ENCODE measurements at places on chromosomes 4 and X.

DNA sequence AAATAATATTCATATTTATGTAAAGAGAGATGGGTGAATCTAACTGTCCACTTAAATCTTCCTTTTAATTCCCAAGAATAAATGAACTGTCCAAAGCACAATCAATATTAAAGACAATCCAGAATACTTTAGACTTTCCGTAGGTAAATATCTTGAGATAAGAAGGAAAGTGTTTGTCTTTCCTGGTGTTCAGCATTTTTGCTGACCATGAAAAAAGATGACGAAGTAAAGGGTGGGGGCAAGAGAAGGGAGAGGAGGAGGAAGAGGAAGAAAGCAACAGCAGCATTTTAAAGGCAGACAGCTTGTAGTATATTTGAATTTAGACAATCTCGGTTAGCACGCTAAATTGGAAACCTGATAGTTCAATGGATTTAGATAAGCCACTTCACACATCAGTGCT is 498.2 kb downstream of the KCNIP4 start:
- no peak for DNase-seq

DNA sequence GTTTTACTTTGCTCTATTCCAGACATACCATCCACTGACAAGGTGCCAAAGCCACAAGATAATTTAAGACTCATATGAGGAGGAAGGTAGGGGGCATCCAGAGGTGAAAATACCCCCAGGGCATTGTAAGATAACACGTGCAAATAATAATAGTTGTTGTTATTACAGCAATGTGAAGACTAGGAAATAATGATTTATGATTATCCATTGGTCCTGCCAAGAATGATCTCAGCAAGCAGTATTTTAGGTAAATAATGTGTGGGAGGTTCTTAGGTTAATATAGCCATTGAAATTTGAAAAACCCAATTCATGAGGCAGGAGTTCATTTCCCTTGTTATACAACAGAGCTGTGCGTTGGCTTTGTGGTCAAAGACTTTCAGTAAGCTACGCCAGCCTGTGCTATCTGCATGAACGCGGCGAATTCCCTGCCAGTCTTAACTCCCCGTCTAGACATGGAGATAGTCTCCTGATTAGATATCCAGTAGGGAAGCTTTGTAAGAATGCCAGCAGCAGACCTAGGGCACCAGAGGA is 47.2 kb upstream of the MXRA5 start:
- DNase-seq, result no peak

- DNase-seq, result no peak
Observed at GRCh38 chr4:153560908-153561307, 94.7 kb downstream of the TMEM131L start.

DNA sequence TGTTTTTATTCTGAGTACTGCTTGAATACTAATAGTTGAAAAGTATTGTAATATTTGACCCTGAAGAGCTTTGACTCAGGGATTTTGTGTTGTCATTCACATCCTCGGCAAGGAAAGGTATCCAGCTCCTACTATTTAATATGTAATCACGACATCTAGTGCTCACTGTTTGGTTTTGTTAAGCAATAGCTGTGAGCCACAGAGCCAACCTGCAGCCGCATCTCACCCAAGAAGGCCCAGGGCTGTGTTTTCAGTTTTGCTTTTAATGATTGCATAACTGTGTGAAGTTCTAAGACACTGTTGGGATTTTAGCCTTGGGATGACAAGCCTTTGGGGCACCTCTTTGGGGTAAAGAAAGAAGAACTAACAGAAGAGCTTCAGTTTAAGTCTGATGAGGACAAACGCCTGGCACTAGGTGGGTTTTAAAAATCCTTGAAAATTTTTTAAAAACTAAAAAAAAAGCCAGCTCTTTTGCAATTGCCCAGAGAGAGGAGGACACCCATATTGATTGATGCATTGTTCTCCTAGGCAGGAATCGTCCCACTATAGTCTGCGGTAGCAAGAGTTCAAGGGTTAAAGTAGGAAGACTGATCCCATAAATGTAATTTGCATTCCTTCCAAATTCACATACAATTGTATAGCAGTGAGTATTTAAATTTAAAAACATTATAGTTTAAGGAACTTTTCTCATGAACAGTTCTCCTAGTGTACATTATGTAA is 157.8 kb downstream of the RELL1 start:
- no peak for DNase-seq

- DNase-seq, result no peak
Observed at GRCh38 chr4:84167093-84167492, 332.0 kb downstream of the NKX6-1 start.

GRCh38 chrX:72492499-72492898 is 80.1 kb downstream of the HDAC8 start:
- no peak for DNase-seq

- no peak for DNase-seq
Observed at GRCh38 chrX:87941841-87942240, 424.2 kb downstream of the KLHL4 start.

- no peak for DNase-seq
Observed at GRCh38 chr4:107843391-107843790, 18.7 kb downstream of the SGMS2 start.

DNA sequence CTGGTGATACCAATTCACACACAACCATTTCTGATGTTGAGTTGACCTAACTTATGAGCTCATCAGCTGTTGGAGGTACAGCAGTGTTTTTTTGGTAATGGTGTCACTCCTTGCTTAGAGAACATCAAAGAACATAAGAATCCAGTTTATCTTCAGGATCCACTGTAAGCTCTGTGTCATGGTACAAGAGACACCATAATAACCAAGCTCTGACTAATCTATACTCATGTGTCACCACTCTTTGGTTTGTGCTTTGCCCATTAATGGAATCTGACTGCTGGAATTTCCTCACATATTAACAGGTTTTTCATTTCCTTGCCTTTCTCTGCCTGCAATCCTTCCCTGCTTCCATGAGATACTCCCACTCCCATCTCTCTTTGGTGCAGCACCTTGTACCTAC is 735.1 kb upstream of the LCORL start:
- no peak for DNase-seq

GRCh38 chr4:72446353-72447055 is 122.5 kb downstream of the ADAMTS3 start:
- DNase-seq, result no peak

DNA sequence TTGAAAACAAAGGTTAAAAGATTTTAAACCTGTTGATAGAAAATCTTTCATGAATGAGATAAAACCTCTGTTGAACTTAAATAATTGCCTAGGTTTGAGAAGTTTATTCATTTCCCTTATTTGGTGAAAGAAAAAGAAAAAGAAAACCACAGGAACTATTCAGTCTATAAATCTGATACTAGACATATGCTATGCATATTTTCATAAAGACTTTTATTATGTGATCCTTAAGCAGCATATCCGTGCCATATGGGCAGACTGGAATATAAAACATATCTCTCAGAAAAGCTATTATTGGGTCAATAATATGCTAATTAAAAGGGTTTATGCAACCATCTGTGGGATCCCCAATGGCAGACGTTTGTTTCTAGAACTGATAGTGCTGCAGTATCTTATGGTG is 178.7 kb downstream of the RASL11B start:
- no peak for DNase-seq

DNA sequence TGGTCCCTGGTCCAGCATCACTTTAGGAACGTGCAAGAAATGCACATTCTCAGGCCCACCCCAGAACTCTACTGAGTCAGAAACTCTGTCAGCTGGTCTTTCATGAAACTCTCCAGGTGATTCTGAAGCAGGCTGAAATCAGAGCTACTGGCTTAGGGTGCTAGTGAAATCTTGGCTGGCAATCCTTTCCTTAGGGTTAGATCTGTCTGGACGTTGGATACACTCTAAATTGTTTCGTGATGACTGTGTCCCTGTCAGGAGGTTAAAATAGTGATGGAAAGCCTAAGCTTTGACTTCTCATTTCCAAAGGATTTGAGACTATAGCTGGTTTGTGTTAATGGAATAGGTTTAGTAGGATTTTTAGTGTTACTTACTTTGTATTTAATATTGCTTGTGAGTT is 99.1 kb downstream of the ARHGAP10 start:
- no peak for DNase-seq

- DNase-seq, result no peak
Observed at GRCh38 chrX:150753357-150753756, 60.2 kb downstream of the MTMR1 start.

DNA sequence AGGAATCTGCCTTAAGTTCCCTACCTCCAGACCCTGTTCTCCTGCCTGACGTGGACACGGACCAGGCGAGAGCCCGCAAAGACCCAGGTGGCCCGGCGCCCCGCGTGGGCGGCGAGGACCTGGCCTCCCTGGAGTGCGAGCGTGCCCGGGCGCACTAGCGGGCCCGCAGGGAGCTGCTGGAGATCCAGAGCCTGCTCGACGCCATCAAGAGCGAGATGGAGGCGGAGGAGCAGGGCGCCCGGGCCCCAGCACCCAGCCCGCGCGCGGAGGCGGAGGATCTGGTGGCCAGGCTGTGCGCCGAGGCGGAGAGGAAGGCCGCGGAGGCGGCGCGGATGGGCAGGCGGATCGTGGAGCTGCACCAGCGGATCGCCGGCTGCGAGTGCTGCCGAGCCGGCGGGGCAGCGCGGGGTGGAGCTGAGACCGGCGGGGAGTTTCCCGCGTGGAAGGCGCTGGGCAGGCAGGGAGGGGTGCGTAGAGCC is 18.2 kb downstream of the MRFAP1 start:
- DNase-seq, result no peak

GRCh38 chrX:111830571-111830970 is 45.4 kb upstream of the TRPC5OS start:
- DNase-seq, result no peak

- DNase-seq, result no peak
Observed at GRCh38 chrX:72306085-72306801, 529 bp upstream of the CITED1 start.

DNA sequence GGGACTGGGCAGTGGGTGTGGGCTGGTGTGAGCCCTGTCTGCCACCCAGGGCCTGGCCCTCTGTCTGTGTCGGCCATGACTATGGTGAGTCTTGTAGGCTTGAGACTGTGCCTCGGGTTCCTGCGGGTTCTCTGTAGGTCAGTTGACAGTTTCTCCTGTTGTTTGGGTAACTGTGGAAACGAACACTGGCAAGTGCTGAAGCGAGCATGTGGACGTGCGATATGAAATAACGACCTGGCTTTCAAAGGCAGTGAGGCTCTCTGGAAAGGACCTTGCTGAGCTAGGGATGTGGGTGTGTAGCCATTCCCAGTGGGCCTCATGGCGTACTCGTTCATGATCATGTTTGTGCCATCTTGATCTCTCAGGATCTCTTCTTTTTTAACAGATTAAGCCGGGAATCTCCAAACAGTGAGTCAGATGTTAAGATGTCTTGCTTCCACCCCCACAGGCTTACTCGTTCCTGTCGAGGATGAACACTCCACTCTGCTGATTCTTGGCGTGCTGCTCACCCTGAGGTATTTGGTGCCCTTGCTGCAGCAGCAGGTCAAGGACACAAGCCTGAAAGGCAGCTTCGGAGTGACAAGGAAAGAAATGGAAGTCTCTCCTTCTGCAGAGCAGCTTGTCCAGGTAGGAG is 41.3 kb downstream of the HTT start:
- DNase-seq, result no peak

DNA sequence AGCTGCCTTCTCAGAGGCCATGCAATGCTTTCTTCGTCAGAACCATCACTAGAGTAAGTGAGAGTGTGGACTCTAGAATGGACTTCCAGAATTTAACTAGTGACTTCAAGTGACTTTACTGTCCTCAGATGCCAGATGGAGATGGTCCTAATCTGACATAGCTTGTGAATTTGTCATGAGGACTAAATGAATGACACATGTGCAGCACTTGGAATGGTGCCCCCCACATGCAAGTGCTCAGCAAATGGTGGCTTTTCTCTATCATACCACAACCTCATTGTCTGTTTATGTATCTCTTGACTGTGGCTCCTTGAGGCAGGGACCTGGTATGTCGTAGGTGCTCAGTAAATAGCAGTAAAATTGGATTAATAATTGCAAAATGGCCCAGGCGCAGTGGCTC is 91.6 kb upstream of the STX18 start:
- DNase-seq, result no peak
